NT2/D1 (cell line): ENCODE measurements at places on chromosomes 4 and X.
A peak's percentile ranks its signal among the peaks of the same experiment; 100 is the strongest.

GRCh38 chr4:26323821-26324220 lies 3.0 kb downstream of the RBPJ start:
- DNase-seq: no peak

GRCh38 chr4:85726555-85726954 lies 251.6 kb downstream of the ARHGAP24 start:
- no peak for DNase-seq

GRCh38 chr4:151029537-151029936 lies 14.5 kb upstream of the LRBA start:
- DNase-seq: no peak

- no peak for DNase-seq
These were observed 1.3 kb downstream of the NEXMIF start for GRCh38 chrX:74923942-74924448.

- DNase-seq: no peak
These were observed 169.5 kb downstream of the MAML3 start for GRCh38 chr4:139984471-139984870.

GRCh38 chr4:20043991-20044390 lies 207.7 kb upstream of the SLIT2 start:
- no peak for DNase-seq

GRCh38 chr4:52910115-52910514 lies 48.0 kb downstream of the RASL11B start:
- DNase-seq: no peak

DNA sequence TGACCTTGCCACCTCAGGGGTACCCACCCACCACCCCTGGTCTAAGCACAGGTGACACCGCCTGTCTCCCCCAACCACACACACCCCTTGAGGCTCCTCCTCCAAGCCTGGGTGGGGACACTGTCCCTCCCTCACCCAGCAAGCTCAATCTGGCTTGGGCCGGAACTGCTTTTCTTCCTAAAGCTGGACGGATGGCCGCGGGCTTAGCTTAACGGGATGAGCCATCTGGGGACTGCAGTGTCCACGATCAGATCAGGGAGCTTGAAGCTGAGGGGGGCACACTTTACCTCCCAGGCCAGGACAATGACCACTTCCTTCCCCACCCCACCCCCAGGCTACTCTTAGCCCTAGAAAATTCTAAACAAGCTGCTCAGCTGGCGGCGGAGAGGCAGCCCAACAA lies 1.0 kb upstream of the SLC6A8 start:
- no peak for DNase-seq

DNA sequence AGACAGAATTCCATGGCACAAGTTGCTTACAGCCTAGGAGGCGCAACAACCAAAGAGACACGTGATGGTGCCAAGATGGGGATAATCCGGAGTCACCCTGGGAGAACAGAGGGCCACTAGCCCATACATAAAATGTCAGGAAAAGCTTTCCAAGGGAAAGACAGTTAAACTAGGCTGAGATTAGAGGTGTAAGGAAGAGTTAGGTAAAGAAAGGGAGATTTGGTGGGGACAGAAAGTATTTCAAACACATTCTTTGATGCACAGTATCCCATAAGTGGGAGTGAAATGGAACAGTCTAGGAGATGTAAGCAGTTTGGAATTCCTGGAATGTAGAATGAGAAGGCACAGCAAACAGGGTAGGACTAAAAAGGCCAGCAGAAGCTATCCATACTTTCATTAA lies 860.9 kb upstream of the LCORL start:
- peak; percentile 18 for DNase-seq

DNA sequence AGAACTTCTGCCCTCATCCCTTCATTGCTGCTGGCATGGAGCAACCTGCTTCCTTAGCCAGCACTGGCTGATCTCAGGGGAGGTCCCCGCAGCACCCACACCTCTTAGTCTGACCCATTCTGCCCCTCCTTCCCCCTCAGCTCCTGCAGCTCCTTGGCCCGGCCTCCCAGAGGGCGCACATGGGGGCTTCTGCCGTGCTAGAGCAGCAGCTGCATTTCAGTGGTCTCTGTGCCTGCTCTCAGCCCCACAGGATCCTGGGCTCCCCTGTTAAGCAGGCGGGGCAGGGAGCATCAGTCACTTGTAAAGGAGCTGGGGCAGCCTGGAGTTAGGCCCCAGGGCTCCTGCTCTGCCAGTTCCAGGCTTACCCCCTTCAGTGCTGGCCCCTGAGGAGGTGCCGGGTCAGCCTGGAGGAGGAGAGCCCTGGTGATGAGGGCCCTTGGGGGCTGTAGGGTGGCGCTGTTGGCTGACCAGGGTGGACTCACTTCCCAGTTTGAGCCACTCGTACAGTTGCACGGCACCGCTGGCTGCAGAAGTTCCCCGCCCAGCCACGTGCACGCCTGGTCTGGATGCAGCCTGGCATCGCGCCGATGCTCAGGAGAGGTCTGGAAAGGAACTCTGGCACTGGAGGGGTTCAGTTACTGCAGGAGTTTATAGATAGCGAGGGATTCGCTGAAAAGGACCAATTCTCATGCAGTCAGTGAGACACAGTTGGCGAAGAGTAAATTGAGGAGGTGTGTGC lies 85.1 kb upstream of the PSAPL1 start:
- no peak for DNase-seq

DNA sequence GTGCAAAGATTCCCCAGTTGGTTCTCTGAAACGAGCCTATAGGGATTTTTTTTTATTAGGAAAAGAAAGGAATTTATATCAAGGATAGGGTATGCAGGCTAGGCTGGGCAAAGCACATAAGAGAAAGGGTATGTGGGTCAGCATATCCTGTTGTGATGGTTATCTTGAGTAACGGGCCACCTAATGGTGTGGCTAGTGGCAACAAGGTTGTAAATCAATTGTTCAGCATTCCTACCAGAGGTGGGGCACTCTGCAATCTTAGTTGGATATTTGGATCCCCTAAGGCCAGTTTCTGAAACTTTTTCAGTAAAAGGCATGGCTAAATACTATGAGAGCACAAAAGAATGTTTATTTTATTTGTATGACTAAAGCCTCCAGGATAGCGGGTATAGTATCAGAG lies 42.7 kb downstream of the DCAF12L1 start:
- no peak for DNase-seq

- DNase-seq: no peak
These were observed 283.6 kb downstream of the CFAP299 start for GRCh38 chr4:80619070-80619674.

GRCh38 chrX:30955687-30956086 lies 66.6 kb upstream of the TAB3 start:
- DNase-seq: no peak

DNA sequence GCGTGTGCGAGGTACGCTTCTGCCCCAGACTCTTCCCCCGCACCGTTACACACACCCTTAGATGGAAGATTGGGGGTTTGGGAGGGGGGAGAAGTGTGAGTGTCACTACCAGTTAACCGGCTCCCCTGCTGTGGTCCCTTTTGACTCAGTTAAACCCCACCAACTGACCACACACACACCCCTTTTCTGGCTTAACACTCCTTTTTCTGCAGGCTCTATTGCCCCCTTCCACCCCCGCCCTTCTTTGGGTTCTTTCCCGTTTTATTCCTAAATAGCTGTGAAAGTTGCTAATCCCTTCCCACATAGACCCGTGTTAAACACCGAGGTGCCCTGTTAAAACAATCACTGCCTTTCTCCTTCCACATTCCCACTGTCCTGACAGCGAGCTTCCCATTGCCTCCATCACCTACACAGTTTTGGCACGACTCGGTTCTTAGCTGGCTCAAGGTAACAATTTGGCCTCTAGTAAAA lies 3.7 kb upstream of the NR3C2 start:
- DNase-seq: no peak

GRCh38 chr4:6497796-6498195 lies 25.4 kb upstream of the PPP2R2C start:
- no peak for DNase-seq

DNA sequence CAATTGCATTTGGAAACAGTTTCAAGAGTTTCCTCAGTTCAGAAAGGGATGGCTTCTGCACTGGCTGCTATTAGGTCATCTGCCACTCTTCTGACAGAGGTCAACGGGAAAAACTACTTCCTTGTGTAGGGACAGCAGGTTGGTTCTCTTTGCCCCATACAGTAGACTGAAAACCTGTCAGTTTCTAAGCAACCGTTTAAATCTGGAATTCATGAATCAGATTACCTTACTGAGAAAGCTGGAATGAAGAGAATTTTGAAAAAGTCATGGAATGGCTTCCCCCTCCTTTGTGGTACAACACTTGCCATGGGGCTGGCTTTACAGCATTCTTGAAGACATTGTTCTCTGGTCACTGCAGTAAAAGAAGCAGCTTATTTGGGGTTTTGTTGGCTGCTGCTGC lies 240.3 kb downstream of the IL1RAPL2 start:
- DNase-seq: no peak

DNA sequence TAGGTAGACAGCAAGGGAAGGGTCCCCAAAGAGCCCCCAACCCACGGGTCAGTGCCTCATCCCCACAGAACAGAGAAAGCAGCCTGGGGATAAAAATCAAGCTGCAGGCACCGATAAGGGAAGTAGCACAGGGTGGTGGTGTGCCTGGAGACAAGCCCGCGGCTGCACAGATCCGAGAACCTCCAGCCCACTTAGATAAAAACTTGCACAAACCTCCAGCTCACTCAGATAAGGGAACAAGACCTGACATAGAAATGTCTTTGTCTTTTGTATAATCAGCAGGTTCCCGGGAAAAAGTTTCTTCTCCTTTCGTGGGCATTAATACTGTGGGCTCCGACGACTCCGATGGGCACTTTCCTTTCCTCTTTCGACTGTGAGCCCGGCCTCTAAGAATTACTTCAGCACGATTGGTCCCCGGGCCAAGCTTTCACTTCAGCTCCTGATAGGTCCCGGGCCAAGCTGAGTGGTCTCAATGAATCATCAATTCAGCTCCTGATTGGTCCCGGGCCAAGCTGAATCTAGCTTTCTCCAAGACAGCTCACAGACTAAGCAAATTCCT lies 32.4 kb downstream of the PRDX4 start:
- DNase-seq: peak; percentile 9

GRCh38 chrX:42119076-42119475 lies 195.7 kb upstream of the CASK start:
- DNase-seq: no peak

GRCh38 chrX:15321447-15321846 lies 6.0 kb upstream of the ASB11 start:
- DNase-seq: no peak

DNA sequence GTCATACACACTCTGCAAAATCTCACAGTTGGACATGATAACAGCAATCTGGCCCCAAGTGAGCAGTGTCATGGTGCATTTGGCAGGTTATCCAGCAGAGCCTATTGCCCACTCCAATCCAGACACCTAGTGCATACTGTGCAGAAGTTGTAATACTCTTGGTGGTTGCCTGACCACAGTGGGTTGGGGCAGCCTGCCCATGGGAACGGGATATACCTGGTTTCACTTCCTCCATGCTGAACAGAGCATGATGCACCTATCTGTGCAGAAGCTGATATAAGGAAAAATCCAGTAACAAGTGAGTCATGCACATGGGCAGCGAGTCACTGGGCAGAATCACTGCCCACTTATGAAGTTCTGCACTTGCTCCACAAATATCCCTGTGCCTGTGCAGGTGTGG lies 105.3 kb upstream of the IGSF1 start:
- no peak for DNase-seq

GRCh38 chr4:13430834-13431568 lies 53.1 kb downstream of the RAB28 start:
- peak; percentile 5 for DNase-seq

GRCh38 chrX:118963159-118963558 lies 11.3 kb upstream of the LONRF3 start:
- no peak for DNase-seq

DNA sequence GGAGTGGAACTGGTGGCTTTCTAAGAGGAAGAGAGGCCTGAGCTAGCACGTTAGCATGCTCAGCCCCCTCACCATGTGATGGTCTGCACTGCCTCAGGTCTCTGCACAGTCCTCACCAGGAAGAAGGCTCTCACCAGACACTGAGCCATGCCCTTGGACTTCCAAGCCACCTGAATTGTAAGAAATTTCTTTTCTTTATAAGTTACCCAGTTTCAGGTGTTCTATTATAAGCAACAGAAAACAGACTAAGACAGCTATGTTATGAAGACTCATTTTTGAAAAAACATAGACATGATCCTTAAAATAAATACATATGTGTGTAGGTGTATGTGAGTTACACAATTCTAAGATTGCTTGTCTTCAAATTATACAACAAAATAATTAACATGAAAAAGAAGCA lies 74.7 kb downstream of the CEP44 start:
- DNase-seq: no peak

- no peak for DNase-seq
These were observed 16.6 kb upstream of the PITX2 start for GRCh38 chr4:110639207-110640090.

GRCh38 chrX:47484885-47485284 lies 1.9 kb upstream of the ZNF41 start:
- DNase-seq: no peak

GRCh38 chr4:5365071-5366008 lies 314.1 kb downstream of the STK32B start:
- peak; percentile 51 for DNase-seq

DNA sequence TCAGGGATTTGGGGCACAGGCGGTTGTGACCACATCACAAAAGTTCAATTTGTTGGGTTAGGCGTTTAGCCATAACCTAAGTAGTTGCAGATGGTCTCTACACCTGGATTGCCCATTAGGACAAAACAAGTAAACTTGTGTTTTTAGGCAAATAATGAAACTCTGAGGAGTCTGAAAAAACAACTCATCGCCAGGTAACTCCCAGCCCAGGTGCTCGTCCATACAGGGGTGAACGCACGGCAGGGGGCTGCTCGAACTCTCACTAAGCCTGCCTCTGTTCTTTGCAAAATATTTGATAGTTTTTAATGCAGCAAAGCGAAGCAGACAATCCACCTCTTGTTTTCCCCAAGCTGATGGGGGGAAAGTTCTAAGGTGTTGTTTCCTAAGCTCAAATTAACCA lies 559 bp upstream of the RHOH start:
- no peak for DNase-seq

- DNase-seq: no peak
These were observed 1.5 kb downstream of the SASH3 start for GRCh38 chrX:129781134-129781672.

GRCh38 chrX:17987783-17988182 lies 126.7 kb upstream of the RAI2 start:
- no peak for DNase-seq

- no peak for DNase-seq
These were observed at the start of gene PPP1R3F for GRCh38 chrX:49269767-49270248. PPP1R3F (plus strand) TSS chrX:49269793; CDS start chrX:49269870, 77 bp downstream.

DNA sequence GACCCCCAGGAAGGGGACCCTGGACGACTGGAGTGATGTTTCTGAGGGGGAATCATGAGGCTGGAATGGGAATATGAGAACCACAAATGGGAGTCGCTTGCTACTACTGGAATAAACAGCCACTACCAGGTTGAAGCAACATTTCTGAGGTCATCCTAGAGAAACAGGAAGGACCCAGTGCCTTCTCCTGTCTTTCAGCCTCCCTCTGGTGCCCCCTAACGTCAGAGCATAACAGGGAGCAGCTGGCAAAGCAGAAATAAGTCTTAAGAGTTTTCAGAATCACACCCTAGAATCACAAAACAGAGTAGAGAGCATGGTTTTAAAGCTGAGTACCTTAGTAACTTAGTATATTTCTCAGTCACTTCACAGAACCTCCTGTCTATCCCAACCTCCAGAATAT lies 347.8 kb upstream of the PITX2 start:
- DNase-seq: peak; percentile 44

GRCh38 chr4:59770601-59771264 lies 1429.4 kb upstream of the ADGRL3 start:
- DNase-seq: no peak
